Foreskin keratinocyte (primary cell): ENCODE measurements at places on chromosomes 12 and 14.

GRCh38 chr14:66383771-66384170 is 102.4 kb upstream of the CCDC196 start:
- DNase-seq, result no peak

DNA sequence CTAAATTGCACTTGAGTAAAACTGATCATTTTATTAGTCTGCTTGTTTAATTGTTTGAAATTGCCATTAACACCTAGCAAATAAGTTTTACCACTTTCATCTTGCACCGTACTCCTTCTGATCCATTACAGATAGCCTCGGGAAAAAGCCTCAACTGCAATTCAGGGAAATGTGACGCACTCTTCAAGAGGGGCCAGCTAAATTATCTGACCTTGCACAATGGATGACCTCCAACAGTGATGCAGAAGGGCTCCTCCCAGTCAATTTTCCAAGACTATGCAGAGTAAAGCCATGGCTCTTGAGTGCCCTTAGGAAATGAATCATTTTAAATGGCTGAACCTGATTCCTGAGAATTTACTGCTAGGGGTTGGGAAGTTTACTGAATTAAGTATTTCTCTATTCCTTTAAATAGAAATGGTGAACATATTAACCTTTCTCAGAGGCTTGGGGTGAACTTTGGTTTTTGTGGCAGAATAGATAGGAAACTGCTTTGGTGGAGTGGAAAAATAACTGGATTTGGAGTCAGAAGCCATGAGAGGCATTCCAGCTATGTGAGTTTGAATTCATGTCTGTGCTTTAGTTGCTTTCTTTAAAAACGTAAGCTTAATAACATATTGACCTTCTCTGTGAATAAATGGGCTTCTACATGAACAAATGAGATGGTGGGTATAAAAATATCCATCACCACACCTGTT is 64.8 kb upstream of the OVCH1 start:
- no peak for DNase-seq

- no peak for DNase-seq
These were observed 59.4 kb downstream of the GARIN6 start for GRCh38 chr12:99706736-99707473.

DNA sequence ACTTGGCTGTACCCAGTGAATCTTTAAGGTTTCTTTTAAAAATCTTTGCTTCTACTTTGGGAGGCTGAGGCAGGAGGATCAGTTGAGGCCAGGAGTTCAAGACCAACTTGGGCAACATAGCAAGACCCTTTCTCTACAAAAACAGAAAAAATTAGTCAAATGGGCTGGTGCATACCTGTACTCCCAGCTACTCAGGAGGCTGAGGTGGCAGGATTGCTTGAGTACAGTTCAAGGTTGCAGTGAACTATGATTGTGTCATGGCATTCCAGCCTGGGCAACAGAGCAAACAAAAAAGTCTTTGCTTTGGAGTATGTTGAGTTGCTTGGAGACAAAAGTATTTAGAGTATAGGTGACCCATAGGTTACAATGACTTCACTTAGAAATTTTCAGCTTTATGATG is 6.2 kb upstream of the DDX55 start:
- peak; percentile 11 for DNase-seq

GRCh38 chr14:103740991-103741689 is 25.5 kb downstream of the ZFYVE21 start:
- DNase-seq, result no peak

DNA sequence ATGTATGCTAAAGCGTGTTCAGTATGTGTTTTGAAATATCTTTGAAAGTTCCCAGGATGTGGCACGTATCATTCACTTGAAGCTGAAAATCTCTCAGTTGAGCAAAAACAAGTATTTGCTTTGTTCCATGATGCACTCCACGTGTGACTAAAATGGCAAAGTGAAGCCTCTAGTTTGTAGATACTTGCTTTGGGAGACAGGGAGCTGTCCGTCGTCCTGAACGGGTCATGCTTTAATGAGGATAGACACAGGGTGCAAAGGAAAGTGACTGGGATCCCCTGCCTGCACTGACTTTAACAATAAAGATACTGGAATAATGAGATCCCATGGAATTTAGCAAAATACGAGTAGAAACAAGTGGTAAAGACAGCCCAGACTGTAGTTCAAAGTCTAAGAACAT is 991.4 kb downstream of the NRXN3 start:
- peak; percentile 15 for DNase-seq

- DNase-seq, result no peak
These were observed 157.1 kb upstream of the GRIN2B start for GRCh38 chr12:14138495-14138894.

DNA sequence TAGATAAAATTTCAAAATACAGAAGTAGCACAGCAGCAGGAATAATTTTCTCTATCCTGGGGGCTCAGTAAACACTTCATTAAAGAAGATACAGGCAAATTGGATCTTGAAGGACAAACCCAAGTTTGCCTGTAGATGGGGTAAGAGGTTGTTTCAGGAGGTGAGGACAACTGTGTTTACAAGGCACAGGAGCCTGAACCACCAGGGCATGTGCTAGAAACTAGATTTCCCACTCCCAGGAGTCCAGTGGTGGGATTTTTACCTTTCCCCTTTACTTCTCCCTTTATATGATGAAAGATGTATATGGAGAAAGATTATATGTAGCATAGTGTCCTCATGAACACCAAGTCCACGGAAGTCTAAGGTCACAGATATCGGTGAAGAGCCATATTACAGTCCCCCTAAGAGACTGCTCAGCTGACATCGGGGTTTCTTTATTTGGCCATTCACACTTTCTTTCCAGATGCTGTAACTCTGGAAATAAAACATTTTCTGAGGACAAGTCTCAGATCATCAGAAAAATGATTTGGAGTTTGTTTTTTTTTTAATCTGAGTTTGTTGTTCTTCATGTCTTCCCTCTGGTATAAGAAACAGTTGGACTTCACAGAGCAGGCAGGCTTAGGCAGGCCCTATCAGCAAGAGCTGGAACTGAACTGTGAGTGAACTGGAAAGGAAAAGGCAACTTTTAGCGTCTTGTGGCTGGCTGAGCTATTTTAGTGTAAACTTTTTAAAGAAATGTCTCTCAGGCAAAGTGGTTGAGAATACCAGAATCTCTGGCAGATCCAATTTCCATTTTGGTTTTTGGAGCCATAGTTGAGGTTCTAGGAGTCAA is 8.0 kb upstream of the EVL start:
- peak; percentile 17 for DNase-seq

DNA sequence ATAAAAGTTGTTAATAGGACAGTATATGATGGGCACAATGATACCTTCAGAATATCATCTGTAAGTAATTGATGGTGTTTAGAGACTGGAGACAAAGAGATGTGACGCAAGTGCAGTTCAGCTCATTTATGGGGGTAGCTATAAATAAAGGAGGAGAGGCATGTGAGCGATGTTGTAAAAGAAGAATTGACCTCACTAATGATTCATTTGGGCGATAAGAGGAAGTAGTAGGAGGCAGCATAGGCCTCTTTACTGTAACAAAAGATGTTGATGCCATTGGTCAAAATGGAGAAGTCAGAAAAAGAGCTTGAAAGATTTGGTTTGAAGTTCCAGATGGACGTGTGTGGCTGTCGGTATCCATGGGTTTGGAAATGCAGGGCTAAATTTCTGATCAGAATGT is 70.0 kb downstream of the FLRT2 start:
- no peak for DNase-seq

- DNase-seq, result no peak
These were observed 1.9 kb upstream of the DCAF4 start for GRCh38 chr14:72924337-72924736.

- DNase-seq, result no peak
These were observed 104.7 kb downstream of the RFLNA start for GRCh38 chr12:124399622-124400021.

- DNase-seq, result no peak
These were observed 51.4 kb downstream of the C14orf132 start for GRCh38 chr14:96090441-96091148.

- no peak for DNase-seq
These were observed 56.5 kb upstream of the PAWR start for GRCh38 chr12:79747274-79747673.

DNA sequence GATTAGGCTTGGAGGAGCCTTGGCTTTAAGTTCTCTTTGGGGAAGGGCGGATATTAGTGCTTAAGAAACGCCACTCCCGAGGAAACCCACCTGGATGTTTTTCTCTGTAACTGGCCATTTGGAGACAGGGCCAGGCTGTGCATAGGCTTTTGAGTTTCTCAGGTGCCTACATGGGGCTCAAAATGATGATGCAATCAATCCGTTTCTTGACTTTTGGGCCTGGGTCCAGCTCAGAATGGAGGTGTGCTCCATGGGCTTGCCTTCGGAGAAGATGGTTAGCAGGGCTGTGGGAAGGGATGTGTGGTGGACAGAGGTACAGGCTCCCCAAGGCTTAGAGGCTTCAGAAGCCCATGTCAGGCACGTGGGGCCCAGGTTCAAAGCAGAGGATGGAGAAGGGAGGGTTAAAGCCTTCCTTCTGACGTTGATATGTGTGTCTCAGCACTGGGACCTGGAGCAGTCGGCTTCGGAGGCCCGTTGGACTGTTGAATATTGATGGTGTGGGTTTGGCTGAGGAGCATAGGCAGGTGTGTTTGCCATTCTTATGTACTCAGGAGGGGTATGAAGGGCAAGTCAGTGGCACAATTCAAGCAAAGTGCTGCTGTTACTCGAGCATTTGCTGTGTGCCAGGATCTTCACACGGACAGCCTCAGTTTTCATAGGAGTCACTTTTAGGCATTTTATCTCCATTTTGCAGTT is 82.8 kb downstream of the SLC25A47 start:
- no peak for DNase-seq

GRCh38 chr12:93914281-93914680 is 234.1 kb upstream of the PLXNC1 start:
- no peak for DNase-seq

- DNase-seq, result no peak
These were observed 86.9 kb upstream of the CPM start for GRCh38 chr12:69019910-69020309.

- no peak for DNase-seq
These were observed 130.2 kb downstream of the RAD51B start for GRCh38 chr14:67949771-67950170.

- no peak for DNase-seq
These were observed 153.0 kb upstream of the DIO3 start for GRCh38 chr14:101408077-101408831.

DNA sequence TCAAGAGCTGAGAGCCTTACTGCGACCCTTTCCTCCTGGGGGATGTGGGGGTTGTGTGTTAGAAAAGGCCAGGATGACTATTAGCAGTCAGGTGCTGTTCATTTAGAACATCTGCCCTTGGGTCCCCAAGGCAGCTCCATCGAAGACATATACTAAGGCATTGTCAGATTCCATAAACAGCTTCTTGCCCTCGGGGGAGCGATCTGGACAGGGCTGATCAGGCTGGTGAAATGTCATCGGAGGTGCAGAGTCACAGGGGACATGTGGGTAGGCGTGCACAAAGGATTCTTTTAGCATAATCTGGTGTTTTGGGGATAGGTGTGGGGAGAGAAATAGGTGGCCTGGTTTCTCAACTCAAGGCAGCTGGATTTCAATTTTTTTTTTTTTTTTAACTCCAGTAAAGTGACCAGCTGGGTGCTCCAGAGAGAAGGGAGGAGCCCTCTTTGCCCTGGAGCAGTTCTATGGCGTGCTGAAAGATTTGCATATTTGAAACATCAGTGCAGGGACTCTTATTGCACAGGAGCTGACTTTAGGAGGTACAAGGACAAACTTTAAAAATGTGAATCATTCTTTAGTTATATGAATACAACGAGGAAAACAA is 160.1 kb downstream of the SUDS3 start:
- no peak for DNase-seq

DNA sequence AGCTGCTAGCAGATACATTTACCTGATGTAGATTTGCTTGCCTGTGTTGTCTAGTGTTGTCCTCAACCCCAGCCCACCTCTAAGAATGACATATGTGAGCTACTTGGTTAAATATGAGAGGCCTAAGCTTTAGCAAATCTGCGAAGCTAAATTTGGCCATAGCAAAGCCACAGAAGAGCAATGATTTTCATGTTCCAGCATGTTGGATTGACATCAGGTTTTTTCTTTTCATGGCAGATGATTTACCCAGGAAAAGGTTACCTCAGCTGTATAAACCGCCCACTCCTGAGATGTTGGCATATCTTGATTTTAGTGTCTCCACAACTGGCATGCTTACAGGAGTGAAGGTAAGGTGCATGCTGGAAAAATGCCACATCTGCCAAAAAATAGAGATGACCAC is 36.4 kb upstream of the ATF1 start:
- DNase-seq, result peak; percentile 42

DNA sequence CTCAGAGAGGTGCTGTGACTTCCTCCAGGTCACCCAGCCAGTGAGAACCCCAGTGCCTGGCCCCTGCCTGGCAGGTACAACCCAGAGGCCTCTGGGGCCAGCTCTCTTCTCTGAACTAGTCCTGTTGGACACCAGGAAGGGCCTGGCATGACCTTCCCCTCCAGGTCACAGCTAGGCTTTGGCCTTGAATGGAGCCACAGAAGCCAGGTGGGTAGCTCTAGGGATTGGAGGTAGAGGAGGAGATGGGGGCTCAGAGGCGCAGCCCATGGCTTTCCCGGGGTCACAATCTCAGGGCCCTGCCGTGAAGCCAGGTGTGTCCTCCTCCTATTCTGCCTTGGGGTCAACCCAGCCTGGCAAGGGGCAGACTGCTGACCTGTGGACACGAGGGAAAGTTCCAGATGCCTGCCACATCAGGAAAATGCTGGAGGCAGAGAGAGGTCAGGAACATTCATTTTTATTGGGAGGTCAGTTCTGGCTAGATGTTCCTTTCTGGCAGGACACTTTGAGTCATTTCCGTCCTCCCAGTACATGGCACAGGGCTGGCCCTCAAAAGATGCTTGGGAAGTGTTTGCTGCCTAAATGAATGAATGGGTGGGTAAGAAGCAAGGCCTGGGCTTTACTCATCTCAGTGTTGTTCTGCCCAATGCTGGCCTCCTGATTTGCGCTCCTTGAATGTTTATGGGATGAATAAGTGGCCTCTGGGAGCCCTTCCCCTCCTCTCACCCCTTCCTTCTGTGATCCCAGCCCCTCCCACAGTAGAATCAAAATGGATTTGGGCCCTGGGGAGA is 25.4 kb downstream of the FAM222A start:
- DNase-seq, result no peak

DNA sequence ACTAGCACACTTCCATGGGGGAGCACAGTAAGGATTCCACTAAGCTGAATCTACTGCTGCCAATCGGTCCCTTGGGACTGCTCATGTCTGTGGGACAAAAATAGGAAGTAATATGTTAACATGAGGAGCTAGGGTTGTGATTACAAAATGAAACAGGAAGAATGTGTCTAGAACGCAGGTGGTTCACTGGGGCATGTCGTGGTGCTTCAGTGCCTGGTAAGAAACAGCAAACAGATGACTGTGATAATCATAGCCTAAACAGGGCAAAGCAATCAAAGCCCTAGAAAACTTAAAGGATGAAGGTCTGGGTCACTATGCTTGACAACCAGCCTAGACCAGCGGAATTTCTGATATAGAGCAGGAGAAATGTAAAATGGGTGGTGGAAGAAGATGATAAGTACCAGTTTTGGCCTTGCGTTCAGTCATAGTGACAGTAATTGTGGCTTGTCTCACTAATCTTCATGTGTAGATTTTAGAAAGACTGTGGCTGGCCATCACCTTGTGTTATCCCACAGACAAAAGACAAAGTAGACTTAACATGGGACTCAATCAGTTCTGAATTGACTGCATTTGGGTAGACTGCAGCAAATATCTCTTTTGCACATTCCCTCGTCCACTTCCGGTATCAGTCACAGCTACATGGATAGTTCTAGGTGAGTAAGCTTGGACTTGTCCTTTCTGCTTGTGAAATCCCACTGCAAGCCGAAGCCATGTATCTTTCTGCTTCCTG is 51.4 kb downstream of the WASHC3 start:
- DNase-seq, result no peak

GRCh38 chr14:101466456-101467180 is 94.7 kb upstream of the DIO3 start:
- no peak for DNase-seq
